ENCODE measurements at places on chromosomes 1 and 21.

DNA sequence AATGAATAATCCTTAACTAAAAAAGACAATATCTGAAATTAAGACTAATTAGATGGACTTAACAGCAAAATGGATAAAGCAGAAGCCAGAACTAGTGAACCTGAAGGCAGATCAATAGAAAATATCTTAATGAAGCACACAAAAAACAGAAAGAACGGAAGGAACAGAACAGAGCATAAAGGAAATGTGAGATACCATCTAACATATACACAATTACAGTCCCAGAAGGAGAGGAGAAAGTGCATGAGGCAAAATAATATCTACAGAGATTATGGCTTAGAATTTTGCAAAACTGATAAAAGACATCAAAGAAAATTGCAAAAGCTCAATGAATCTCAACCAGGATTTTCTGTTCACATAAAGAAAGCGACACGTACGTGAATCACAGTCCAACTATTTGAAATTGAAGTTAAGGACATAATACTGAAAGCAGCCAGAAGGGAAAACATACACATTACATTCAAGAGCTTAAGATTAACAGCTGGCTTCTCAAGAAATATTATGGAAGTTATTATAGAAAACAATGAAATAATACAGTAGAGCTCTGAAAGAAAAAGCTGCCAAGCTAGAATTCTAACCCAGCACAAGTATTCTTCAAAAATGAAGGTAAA, 182.0 kb downstream of the CDC42BPA start:
- no peak for DNase-seq

DNA sequence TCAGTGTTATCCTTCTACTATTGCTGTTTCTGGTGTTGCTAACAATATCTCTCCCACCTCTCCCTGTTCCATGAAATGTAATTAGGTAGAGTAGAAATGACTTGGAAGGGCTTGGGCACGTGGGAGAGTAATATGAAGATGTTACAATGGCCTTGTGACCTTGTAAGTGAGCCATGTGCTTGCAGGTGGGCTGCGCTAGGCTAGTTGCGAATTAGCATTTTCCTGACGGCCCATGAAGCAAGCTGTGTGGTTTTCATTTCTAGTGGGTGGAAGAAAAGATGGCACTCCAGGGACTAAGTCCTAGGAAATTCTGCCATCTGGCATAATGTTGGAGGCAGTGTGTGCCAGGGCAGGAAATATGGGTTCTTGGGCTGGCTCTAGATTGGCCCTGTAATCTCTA, 7.8 kb upstream of the DDX20 start:
- no peak for DNase-seq

- no peak for DNase-seq
Observed at GRCh38 chr21:17435565-17436543, 77.0 kb upstream of the CXADR start.

GRCh38 chr1:19354531-19354981, 42.4 kb downstream of the SLC66A1 start:
- DNase-seq: no peak

- no peak for DNase-seq
Observed at GRCh38 chr21:35775778-35776544, 284.4 kb downstream of the SETD4 start.

GRCh38 chr1:114718661-114719423, 2.3 kb upstream of the NRAS start:
- no peak for DNase-seq

DNA sequence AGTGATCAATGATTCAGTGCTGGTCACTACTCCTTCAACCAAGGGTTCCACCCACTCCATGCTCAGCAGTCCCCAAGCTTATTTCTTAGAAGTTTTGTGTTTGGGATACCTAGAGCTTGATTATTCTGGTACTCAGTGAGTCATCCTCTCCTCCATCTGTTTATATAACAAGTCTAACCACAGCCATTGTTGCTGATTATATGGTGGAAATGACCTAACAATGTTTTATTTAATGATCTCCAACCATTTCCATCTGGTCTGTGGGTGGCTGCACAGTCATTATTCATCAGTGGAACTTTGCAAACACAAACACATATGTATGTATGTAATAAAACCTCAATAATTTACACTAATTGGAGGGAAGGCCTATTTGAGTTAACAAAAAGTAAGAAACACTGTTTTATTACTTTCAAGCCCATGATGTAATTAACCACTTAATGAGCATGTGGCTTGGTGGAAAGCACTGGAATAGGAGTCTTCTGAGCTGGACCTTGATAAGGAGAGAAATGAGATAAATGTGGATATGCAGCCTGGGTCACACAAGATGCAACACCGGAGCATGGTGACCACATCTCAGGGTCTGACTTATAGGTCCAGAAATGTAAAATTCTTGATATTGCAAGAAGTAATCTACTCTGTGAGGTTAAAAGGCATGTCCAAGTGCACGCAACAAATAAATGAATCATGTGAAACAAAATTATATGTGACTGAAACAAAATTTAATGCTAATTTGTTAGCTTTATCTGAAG, 99.0 kb upstream of the WLS start:
- no peak for DNase-seq

DNA sequence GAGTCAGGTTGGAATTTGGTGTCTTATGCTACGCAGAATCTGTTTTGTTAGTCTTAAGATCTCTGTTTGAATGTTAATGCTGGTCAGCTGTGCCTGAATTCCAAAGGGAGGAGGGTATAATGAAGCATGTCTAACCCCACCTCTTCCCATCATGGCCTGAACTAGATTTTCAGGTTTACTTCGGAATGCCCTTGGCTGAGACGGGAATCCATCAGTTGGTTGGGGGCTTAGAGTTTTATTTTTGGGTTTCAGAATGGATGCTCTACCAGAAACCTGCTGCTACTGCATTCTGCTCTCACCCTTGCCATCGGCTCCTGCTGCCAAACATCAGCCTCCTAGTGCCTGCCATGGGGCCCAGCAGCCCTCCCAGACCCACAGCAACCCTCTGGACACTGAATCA, 24.1 kb upstream of the ETV3 start:
- no peak for DNase-seq

DNA sequence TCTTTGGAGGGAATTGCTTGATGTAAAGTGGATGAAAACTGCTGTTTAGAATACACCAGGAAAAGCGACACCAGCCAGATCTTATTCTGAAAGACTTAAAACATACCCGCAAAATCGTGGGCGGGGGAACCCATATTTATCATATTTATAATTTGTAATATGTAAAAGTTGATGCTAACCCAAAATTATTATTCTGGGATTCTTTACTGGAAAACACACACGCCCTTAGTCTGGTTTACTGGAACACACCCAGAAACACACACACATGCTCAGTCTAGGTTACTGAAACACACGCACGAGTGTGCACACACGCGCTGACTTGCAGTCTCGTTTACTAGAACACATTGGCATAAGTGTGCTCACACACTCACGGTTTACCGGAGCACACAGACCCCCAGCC, 32.5 kb downstream of the ATP5PO start:
- DNase-seq: no peak

DNA sequence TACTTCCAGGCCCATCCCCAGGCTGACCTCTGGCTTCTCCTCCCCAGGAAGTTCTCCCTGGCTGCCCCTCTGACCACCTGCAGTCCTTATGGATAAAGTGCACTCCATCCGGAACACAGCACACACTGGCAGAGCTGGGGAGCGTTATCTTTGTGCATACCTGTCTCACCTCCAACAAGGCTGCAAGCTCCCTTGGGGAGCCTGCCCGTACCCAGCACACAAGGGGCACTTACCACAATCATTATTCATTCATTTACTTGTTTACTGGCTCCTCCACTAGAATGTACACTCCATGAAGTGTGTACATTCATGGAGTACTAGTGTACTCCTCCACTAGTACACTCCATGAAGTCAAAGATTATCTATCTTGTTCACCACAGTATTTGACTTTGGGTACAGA, 30.3 kb downstream of the GLIS1 start:
- no peak for DNase-seq

DNA sequence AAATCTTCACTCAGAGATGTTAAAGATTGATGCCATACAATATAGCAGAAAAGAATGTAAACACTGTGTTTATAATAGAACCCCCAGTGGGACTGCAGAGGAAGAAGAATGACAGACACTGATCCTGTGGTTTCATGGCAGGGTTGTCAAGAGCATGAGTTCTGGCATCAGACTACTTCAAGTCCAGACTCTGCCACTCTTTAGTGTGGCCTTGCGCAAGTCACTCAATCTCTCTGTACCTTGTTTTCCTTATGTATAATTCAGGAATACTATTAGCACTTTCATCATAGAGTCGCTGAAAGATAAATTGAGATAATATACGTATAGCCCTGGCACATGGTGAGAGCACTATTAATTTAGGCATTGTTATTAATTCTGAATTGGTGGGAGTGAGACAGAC, 38.5 kb upstream of the BCL9 start:
- no peak for DNase-seq

DNA sequence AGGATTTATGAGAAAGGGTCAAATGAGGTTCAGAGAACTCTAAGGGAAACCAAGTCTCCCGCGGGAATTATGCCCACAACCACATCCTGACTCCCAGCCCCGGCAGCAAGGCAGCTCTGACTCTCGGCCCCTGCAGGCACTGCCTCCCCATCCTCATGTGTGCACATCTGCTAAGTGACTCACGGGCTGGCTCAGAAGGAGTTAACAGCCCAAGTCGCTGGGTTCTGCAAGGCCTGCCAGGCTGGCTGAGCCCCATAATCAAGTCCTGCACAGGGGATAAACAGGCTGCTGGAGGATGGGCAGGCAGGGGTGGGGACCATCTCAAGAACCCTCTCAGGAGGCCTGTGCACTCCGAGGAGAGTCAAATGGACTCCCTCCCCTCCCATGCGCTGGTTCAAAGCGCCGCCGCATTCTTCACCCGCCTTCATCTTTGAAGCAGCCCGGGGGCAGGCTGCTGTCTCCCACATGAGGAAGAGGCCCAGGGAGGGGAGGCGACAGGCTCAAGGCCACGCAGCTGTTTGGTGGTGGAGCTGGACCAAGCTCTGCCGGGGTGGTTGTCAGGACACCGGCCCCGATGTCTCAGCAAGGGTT, 344.3 kb downstream of the MATN1 start:
- no peak for DNase-seq

- DNase-seq: no peak
Observed at GRCh38 chr1:175927944-175928343, 184.5 kb upstream of the TNR start.

GRCh38 chr1:12658531-12659453, 14.9 kb downstream of the AADACL4 start:
- DNase-seq: peak; percentile 86

Data from D341Med (cell line).